Stomach (tissue), 19 donors: ENCODE measurements at places on chromosomes 12 and 14. TPM values are rescaled to one million over a fixed set of nuclear protein-coding genes. Genes with fewer than 3 reads are reported as not detected.

The MYL2 gene
- not detected for total RNA-seq

The SPPL3 gene
- 22.2 TPM for total RNA-seq

The SLCO1B1 gene
- total RNA-seq = not detected

The ANAPC7 gene
- 40.6 TPM for total RNA-seq

The TMPRSS12 gene
- not detected for total RNA-seq

The RNASE2 gene
- total RNA-seq = not detected

The DAO gene
- not detected for total RNA-seq

The GPD1 gene
- total RNA-seq = 0.58 TPM

The ABCC9 gene
- 49.2 TPM for total RNA-seq

GRCh38 chr12:114790276-114790675, 106.3 kb upstream of the TBX3 start:
- no peak for DNase-seq

DNA sequence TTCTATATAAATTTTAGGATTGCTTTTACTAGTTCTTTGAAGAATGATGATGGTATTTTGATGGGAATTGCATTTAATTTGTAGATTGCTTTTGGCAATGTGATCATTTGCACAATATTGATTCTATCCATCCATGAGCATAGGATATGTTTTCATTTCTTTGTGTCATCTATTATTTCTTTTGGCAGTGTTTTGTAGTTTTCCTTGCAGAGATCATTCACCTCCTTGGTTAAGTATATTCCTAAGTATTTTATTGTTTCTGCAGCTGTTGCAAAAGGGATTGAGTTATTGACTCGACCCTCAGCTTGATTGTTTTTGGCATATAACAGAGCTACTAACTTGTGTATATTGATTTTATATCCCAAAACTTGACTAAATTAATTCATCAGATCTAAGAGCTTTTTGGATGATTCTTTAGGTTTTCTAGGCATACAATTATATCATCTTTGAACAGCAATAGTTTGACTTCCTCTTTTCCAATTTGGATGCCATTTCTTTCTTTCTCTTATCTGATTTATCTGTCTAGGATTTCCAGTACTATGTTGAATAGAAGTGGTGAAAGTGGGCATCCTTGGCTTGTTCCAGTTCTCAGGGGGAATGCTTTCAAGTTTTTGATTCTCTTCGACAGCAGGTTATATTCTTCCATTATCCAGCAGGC, 668.1 kb downstream of the SLC16A7 start:
- DNase-seq = no peak

GRCh38 chr12:32051511-32052211, 55.0 kb upstream of the BICD1 start:
- no peak for DNase-seq

- peak; percentile 67 for DNase-seq
These were observed 167.6 kb downstream of the SLC41A2 start for GRCh38 chr12:104790296-104791125.

DNA sequence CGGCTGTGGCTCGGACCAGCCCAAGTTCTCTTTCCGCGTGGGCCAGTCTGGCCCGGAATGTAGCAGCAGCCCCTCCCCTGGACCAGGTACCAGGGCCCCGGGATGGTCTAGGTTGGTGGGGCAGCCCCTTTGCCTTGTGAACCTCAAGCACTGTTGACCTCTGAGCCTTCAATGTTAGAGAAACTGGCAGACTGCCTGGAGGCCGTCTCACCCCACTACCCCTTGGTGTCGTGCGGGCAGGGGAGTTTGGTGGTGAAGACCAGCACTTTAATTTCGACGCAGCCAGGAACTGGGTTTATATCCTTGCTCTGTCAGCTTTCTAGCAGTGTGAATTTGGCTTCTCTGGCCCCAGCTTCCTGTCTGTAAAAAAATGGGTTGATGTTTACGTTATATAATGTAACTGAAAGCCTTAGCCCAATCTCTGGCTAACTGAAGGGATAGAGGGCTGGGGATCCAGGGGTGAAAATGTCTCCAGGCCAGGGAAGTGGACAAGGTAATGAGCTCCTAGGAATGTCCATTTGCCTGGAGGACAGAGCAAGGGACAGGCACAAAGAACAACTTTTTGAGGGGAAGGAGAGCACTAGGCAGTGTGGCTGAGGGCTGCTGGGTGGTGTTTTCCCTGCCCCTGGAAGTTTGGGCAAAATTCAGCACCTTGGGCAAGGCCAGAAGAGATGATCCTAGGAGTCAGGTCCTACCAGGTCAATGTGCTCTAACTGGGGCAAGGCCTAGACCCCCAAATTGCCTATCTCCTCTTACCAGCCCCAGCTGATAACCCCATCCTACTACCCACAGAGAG, 11.4 kb downstream of the MCRS1 start:
- DNase-seq = no peak

DNA sequence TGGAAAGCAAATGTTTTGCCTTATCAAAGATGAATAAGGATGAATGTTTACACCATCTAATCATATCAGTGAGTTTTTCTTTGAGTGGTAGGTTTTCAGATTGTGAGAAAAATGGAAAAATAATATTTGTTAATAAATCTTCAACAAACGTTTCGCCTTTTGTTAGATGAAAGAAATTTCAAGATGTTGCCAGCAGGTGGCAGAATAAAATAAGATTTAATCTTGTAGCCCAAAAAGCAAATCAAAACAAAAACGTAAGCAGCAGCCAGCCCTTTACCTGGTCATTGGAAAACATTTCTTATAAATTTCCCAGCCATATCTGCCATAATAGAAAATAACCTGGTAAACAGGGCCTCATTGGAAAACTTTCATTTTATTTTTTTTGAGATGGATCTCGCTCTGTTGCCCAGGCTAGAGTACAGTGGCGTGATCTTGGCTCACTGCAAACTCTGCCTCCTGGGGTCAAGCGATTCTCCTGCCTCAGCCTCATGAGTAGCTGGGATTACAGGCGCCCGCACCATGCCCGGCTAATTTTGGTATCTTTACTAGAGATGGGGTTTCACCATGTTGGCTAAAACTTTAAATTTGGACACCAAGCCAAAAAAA, 15.4 kb upstream of the TMEM120B start:
- peak; percentile 76 for DNase-seq

- no peak for DNase-seq
These were observed 7.0 kb upstream of the AMN start for GRCh38 chr14:102915292-102916110.

GRCh38 chr12:47273191-47273626, 193.4 kb upstream of the AMIGO2 start:
- no peak for DNase-seq

- DNase-seq = no peak
These were observed 49.5 kb downstream of the SLC38A1 start for GRCh38 chr12:46219132-46219876.

DNA sequence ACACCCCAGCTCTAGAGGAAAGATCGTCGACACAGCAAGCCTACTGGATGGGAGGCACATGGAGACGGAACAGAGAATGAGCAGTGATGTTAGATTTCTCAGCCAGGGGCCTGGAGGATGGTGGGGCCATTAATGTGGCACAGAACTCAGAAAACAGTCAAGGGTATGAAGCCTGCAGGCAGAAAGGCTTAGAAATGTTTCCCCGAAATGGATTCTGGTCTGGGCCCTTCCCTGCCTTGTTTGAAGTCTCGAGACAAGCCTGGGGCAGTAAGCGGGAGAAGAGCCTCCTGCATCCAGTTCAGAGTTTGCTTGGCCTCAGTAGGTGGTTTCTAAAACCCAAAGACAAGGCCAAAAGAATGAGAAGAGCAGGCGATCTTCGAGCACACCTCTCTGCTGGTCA, 158.4 kb downstream of the NTF3 start:
- DNase-seq = no peak

DNA sequence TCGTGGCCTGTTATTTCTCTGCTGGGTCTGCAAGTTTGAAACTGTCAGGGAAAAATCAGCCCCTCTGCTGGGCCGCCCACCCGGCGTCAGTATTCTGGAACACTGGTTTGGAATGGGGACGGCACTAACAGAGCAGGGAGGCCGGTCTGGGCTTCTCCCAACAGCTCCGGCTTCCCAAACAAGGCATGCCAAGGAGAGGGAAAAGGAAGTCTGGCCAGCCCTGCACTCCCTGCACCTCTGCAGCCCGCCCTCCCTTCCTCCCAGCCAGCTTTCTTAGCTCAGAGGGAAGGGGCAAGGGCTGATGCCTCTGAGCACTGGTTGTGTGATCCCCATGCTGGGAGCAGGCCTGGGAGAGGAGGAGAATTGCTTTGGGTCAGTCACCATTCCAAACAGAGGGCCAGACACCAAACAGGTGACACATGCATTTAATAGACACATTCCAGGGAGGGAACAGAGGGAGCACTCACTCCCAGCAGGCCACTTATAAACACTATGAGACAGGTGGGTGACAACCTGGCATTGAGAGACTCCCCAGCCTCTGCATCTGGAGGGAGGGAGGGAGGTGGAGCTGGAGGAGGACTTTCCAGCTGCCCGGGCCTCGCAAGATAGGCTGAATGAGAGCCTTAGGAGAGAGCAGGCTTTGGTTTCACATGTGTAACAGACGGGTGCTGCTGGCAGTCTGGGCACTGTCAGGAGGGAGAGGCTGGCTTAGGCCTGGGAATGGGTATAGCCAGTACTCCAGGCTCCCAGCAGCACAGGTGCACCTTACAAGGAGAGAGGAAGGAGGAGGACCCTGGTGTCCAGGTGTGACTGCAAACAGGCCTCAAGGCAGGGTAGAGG, 10.3 kb downstream of the KRT75 start:
- DNase-seq = no peak

GRCh38 chr14:104218361-104219180, 80.2 kb downstream of the KIF26A start:
- no peak for DNase-seq

DNA sequence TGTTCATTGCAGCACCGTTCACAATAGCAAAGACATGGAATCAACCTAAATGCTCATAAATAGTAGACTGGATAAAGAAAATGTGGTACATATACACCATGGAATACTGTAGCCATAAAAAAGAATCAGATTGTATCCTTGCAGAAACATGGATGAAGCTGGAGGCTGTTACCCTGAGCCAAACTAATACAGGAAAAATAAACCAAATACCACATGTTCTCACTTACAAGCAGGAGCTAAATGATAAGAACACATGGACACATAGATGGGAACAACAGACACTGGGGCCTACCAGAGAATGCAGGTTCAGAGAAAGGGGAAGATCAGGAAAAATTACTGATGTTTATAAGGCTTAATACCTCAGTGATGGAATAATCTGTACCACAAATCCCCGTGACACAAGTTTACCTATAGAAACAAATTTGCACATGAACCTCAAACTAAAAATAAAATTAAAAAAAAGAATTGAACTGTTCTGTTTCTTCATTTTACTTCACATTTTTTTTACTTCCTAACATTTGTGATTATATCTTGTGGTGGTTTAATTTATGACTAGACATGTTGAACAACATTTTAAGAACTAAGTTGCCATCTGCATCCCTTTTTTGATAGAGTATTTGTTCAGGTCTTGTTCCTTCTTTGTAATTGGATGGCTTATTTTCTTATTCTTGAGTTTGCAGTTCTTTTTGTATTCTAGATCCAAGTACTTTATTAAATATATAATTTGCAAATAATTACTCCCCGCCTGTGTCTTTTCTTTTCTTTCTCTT, 835.2 kb downstream of the FSCB start:
- no peak for DNase-seq

DNA sequence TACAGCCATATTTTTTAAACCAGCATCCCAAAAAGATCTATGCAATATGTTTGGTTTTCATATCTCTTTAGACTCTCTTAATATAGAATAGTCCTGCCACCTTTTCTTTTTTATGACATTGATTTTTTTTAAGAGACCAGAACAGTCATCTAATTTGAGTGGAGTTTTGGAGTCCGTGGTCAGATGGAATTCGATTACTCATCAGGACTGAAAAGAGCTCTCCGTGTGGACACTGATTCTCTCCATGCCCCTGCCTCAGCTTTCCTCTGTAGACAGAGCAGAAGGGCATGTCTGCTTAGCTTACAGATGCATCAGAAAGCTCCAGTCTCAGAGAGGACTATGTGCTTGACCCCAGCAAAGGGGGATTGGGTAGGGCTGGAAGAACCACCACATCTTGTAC, 27.8 kb downstream of the SMCO2 start:
- no peak for DNase-seq

GRCh38 chr12:32688786-32689185, 9.7 kb downstream of the DNM1L start:
- DNase-seq = no peak

GRCh38 chr12:96064966-96065365, 29.6 kb upstream of the LTA4H start:
- no peak for DNase-seq

GRCh38 chr12:69354556-69355187, 4.9 kb upstream of the YEATS4 start:
- no peak for DNase-seq

DNA sequence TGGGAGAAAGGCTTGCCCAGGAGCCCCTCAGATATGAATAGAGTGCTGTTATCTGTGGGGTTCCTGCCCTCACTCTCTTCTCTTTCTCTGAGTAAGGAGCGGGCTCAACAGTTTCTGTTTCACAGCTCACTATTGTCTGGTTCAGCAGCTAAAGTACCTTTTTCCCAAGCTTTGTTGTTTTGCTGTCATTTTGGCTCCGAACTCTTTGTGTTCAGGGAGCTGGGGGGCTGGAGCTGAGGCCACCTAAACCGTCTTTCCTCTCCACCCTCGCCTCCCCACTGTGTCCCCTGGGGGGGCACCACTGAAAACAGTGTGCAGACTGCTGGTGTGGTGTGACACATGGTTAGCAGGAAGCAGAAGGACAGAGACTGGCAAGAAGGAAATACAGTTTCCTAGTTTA, 51.4 kb downstream of the FBXW8 start:
- no peak for DNase-seq

GRCh38 chr14:49033131-49033530, 553.0 kb downstream of the RPS29 start:
- DNase-seq = no peak

GRCh38 chr14:60175255-60175902, 10.2 kb upstream of the DHRS7 start:
- no peak for DNase-seq
